ENCODE measurements at places on chromosomes 4 and X.

DNA sequence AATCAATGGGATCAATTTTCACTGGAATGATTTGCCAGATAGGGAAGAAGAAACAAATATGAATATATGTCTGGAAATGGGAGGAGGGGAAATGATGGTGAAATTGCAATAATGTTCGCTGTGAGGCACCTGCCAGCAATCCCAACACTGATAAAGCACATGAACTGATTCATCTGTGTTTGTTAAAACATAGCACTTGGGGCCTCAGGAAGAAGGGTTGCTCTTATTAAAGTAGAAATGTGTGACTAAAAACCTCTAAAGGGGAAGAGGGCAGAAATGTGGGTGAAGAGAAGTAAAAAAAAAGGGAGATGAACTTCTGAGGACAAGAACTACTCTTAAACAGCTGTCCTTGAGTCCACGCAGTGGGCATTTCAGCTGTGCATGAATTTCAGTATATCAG, 101.4 kb downstream of the C4orf51 start:
- DNase-seq, result no peak

DNA sequence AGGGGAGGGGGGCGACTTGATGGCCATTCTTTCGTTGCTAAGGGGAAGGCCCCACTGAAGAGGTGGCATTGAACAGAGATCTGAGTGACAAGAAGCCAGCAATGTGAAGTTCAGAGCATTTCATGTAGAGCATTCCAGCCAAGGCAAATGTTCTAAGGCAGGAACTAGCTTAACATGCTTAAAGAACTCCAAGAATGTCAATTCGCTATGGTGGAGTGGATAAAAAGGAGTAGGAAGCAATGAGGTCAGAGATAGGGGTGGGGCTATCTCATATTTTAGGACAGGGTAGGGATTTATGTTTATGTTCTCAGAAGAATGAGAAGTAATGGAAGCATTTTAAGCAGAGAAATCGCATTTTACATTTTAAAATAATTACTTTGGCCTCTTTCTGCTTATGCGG, 130.9 kb downstream of the TTC29 start:
- DNase-seq, result no peak

DNA sequence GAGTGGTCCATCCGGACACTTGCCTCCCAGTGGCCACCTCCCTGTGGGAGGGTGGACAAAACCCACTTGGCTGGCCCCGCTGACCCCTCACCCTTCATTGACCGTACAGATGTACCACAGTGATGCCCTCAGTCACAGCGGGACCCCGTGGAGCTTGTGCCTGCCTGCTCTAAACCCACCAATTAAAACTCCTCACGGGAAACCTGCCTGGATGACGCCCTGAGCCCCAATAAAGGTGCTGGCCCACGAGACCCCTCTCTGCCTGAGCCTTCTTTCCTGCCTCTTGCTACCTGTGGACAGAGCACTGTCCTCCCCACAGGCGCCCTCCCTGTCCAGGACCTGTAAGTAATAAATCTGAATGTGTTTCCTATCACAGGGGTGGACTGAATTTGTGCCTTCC, 32.9 kb downstream of the RNF212 start:
- DNase-seq, result no peak

DNA sequence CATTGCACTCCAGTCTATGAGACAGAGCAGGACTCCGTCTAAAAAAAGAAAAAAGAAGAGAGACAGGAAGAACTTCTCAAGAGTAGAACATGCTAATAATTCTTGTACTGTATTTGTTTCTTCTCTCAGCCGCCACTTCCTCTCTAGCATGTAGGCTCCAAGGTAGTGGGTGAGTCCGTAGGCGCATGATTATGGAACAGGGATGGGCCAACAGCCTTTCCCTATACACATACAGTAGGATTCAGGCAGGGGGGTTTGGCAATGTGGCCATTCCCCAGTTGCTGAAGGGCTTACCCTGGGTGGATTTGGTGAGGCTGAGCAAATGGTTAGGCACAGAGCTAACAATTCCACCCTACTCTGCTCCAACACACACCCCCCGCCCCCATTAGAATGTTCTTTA, 35.0 kb upstream of the APLN start:
- DNase-seq, result no peak

DNA sequence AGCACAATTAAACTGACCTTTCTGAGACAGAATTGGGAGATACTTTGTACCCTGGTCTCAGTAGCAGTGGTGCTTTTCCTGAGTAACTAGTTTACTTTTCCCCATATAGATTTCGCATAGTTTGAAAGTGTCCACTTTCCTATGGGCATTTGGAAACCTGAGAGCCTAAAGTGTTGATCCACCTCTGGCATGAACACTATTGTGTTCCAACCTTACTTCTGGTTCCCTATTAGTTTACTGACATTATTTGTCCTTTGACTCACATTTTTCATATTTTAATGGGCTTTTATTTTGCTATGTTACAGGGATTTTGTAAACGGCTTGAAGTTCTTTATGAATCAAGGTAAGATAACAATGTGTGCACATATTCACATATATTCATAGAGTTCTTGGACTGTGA, 103.7 kb downstream of the CBLL2 start:
- no peak for DNase-seq

GRCh38 chrX:54280466-54280865, 77.4 kb downstream of the WNK3 start:
- DNase-seq, result no peak

GRCh38 chr4:100708776-100709175, 191.0 kb upstream of the EMCN start:
- DNase-seq, result no peak

GRCh38 chrX:43003939-43004338, 226.0 kb upstream of the PPP1R2C start:
- no peak for DNase-seq

- no peak for DNase-seq
These were observed 42.2 kb downstream of the NDNF start for GRCh38 chr4:121030131-121030530.

- DNase-seq, result no peak
These were observed 40.2 kb downstream of the HMX1 start for GRCh38 chr4:8831221-8832112.

DNA sequence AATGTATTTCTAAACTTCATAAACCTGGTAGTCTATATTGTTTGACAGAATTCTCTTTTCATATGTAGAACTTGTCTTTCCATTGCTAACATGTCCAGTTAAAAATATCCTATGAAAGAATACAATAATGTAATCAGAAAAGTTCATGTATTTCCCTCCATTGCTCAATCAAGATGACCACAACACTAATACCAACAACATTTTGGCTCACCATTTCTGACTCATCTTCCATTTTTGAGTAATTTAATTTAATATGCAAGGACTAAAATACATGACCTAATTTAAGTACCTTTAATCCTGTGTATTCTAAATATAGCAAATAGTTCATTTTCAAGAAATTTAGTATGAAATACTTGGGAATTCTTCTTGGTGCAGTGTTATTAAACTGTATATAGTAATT, 239.5 kb upstream of the GPC4 start:
- no peak for DNase-seq

DNA sequence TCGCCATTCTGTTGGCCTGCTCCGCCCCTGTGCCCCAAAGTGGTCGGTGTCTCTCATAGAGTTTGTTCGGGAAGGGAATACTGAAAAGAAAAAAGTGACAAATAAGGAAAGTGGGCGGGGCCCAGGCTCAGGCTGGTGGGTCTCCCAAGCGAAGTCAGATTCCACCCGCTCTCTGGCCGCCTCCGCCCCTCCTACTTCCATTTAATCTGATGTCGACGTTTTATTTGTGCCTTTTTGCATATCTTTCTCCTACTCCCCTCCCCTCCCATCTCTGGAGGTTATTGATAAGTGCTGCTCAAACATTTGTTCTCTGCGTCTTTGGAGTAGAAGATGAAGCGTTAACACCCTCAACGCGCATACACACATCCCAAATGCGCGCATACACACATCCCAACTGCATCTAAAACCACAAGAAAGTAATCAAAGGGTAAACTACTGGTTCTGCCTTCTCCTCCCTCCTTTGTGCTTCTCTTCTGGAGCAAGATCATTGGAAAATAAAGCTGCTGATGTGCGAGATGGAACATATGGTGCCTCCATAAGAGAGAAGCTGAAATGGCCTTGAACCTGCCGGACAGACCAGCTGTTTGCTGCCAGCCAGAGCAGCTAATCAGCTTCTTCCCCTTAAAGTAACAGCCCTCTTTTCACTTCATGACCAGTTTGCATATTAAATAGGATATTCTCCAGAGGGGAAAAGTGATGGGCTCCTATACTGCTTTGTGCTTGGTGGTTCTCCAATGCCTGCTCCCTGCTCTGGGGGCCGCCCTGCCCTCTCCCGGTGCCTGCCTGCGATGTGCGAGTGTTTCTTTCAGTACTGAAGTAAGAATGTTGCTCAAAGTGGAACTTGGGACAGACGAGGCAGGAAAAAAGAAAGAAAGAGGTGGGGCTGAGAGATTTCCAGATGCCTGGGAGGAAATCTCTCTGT, 3.1 kb downstream of the MAMLD1 start:
- no peak for DNase-seq

GRCh38 chrX:119067023-119067739, 5.6 kb upstream of the CT47C1 start:
- peak; percentile 23 for DNase-seq

GRCh38 chr4:566508-567295, 9.4 kb downstream of the TMEM271 start:
- no peak for DNase-seq

DNA sequence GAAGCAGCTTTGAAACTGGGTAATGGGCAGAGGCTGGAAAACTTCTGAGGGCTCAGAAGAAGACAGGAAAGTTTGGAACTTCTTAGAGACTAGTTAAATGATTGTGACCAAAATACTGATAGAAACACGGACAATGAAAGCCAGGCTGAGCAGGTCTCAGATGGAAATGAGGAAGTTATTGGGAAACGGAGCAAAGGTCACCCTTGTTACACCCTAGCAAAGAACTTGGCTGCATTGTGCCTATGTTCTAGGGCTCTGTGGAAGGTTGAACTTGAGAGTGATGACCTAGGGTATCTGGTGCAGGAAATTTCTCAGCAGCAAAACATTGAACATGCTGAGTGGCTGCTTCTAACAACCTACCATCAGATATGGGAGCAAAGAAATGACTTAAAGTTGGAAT, 50.8 kb upstream of the FBXW7 start:
- no peak for DNase-seq

- peak; percentile 18 for DNase-seq
These were observed 142.0 kb downstream of the RTL3 start for GRCh38 chrX:78517124-78517523.

DNA sequence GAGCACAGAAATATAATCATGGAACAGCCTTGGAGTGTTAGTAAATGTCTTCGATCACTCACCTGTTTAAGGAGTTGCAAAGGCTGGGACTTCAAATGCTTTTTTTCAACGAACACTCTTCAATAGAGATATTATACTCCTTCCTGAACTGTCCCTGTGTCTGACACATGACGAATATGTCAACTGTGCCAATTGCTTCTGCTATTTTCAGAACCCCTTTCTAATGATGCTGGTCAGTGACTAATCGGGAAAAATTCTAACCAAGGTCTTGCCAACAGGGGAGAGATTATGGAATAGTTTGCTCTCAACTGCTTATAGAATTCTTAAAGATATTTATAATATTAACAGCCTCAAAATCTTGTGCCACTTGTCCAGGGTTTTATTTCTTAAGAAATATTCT, 8.5 kb upstream of the KLHL34 start:
- DNase-seq, result no peak

DNA sequence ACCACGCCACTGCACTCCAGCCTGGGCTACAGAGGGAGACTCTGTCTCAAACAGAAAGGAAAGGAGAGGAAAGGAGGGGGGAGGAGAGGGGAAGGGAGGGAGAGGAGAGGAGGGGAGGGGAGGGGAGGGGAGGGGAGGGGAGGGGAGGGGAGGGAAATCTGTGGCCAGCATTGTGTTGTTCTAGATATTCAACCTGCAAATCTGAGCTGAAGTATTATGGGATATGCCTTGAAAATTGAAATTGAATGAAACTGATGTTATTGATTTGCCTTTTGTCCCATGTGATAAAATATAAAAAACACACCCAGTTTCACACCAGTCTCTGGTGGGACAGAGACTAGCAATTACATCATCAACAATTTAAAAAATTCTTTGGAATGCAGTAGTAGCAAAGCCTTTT, 1.5 kb downstream of the SMIM31 start:
- DNase-seq, result no peak

DNA sequence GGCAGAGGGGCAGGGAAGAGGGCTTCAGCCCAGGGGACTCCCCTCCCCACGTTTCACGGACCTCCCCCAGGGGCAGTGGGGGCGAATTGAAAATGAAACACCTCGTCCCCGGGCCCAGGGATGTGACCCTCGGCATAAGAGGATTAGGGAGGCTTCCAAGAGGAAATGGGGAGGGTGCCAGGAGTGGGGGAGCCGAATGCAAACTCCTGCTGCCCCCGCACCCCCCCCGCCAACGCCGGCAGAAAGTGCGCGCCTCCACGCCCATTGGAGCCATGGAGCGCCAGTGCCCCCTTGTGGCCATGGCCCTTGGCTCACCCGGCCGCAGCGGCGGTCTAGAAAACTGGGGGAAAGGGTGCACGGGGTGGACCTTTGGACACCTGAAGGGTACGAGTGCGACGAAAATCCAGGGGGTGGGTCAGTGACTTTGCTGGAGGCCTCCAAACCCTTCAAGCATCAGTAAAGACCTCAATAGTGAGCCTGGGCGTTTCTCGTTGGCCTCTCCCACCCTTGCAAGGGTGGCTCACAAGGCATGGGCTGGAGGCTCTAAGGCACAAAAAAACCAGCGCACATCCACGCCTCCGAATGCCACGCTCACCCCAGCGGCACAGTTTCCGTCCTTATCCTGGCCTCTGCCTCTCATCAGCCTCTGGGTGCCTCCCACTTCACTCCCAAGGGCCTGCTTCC, 120.8 kb upstream of the PJA1 start:
- DNase-seq, result peak; percentile 29

DNA sequence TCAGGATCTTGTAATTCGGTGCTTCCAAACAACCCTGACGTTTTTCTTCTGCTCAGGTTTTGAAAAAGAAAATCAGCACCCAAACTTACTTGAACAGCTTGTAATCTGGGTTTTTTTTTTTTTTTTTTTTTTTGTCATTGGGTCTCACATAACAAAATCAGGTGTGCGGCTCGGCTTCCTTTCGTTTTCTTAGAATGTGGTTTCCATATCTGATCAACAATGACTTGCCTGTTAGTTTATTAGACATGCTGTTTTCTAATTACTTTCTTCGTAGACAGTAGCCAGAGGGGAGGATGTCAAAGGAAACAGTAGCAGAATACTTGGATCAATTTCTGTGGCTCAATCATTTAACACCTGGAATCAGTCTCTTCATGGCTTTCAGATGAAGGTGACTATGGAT, 890 bp upstream of the FREM3 start:
- no peak for DNase-seq

DNA sequence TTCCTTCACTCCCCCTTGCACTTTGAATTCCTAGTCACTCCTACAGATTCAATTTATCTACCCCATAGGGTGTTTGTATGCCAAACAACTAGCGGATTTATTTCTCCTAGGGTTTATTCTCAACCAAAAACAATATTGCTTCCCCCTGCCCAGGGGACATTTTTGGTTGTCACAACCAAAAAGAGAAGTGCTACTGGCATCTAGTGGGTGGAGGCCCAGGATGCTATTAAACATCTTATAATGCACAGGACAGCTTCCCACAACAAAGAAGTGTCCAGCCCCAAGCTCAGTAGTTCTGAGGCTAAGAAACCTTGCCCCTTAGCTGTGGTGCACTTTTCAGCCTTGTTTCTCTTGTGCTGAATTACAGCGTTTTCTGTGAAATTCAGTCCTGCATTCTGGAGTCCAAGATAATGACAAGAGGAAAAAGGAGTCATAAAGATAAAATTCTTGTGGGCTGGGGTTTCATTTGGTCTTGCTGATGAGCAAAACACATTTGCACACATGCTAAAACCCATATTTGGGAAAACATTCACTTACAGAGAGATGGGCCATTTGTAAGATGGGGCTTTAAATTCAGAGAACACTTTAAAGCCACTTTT, 11.2 kb upstream of the SYTL4 start:
- no peak for DNase-seq

GRCh38 chr4:189071241-189071640, 869.4 kb upstream of the FRG1 start:
- no peak for DNase-seq

Data from stimulated activated CD8-positive, alpha-beta memory T cell treated with anti-CD3 and anti-CD28 coated beads, Interleukin-2, amount 100 ng/mL, for 48 hours (primary cell).